Left lung (tissue), 14 donors: ENCODE measurements at places on chromosomes 1 and 21.
A peak's percentile ranks its signal among the peaks of the same experiment; 100 is the strongest.

DNA sequence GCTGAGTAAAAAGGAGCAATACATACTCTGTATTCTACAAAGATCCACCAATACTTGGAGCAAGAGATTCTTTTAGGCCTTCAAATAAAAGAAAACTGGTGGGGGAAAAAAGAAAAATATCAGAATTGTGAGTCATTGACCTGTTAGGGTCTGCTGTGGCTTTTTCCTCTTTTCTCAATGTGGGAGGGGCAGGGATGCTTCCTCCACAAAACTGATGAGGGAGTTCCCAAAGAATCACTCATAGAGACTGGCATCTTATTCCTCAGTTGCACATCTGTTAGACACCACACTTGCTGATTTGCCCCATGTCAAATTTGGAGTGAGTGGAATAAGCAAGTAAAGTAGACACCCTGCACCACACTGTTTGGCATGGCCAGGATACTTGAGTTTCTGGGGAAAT is 16.6 kb downstream of the C1orf141 start:
- no peak overlapping the region for H3K4me3 ChIP-seq
- H3K27me3 ChIP-seq, result no peaks in the 10 kb centered on the region
- H3K4me1 ChIP-seq, result no peaks in the 10 kb centered on the region
- H3K36me3 ChIP-seq, result no peaks in the 10 kb centered on the region
- H3K27ac ChIP-seq, result no peak overlapping the region
- DNase-seq, result no peak

GRCh38 chr1:59871746-59872145 is 54.8 kb downstream of the CYP2J2 start:
- DNase-seq, result no peak
- no peaks in the 10 kb centered on the region for H3K4me1 ChIP-seq
- H3K27ac ChIP-seq, result no peak overlapping the region
- no peaks in the 10 kb centered on the region for H3K36me3 ChIP-seq

DNA sequence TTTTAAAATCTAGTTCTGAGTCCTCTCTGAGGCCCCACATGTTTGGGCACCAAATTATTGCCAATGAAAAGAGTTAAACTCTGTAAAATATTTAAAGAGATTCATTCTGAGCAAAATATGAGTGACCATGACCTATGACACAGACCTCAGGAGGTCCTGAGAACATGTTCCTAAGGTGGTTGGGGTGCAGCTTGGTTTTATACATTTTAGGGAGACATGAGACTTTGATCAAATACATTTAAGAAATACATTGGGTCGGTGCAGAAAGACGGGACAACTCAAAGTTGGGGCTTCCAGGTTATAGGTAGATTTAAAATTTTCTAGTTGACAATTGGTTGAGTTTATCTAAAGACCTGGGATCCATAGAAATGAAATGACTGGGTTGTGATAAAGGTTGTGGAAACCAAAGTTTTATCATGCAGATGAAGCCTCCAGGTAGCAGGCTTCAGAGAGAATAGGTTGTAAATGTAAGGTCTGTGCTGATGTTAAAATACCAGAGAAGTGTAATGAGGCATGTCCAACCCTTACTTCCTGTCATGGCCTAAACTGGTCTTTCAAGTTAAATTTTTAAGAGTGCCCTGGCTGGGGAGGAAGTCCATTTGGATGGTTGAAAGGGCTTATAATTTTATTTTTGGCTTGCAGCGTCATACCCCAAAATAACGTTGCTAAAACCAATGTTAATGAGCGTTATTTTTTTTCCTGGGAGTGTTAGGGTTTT is 274.9 kb downstream of the NUF2 start:
- no peaks in the 10 kb centered on the region for H3K36me3 ChIP-seq
- no peaks in the 10 kb centered on the region for H3K4me1 ChIP-seq
- no peaks in the 10 kb centered on the region for H3K27me3 ChIP-seq
- H3K4me3 ChIP-seq, result no peak overlapping the region

DNA sequence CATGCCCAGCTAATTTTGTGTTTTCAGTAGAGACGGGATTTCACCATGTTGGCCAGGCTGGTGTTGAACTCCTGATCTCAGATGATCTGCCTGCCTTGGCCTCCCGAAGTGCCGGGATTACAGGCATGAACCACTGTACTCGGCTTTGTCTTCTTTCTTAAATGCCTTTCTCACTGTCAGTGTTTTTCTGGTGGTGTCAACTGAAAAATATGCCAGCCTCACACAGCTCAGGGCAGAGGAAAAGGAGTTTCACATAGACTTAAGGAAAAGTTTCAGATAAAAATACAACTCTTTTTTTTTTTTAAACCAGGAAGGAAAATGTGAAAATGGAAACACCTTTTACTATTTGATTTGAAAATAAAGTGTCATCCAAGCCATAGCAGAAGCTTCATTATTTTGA is 4.6 kb upstream of the MAB21L3 start:
- no peak overlapping the region for H3K27ac ChIP-seq
- no peak for DNase-seq
- H3K4me3 ChIP-seq, result no peak overlapping the region
- H3K4me1 ChIP-seq, result no peaks in the 10 kb centered on the region
- no peaks in the 10 kb centered on the region for H3K36me3 ChIP-seq

DNA sequence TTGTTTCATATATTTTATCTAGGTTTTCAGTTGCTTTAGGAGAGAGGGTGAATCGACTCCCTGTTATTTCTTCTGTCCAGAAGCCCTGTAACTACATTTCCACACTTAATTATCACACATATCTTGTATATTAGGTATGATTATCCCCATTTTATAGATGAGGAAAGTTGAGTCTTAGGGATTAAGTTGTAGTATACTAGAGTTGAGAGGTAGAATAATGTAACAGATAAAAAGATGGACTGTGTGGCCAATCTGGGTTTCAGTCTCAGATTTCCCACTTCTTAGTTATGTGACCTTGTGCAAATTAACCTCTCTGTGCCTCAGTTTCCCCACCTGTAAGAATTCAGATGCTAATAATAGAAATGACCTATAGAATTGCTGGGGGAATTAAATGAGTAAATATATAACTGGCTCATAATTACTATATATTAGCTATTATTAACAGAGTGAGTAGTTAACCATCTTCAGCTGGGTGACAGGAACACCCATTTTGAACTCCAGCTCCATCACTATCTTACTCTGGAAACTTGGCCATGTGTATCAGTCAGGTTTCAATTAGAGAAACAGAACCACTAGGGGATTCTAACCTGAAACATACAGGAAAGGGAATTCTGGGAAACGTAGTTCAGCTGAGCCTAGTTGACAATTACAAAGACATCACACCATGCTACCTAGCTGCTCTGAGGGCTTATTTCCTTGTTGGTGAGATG is 20.4 kb upstream of the FOXO6 start:
- no peak for DNase-seq
- no peak overlapping the region for H3K4me3 ChIP-seq
- no peaks in the 10 kb centered on the region for H3K27me3 ChIP-seq
- no peak overlapping the region for H3K27ac ChIP-seq
- no peaks in the 10 kb centered on the region for H3K36me3 ChIP-seq
- H3K4me1 ChIP-seq, result no peaks in the 10 kb centered on the region

- no peak overlapping the region for H3K4me3 ChIP-seq
- no peak for DNase-seq
- H3K27me3 ChIP-seq, result no peaks in the 10 kb centered on the region
- H3K36me3 ChIP-seq, result no peaks in the 10 kb centered on the region
These were observed 341.5 kb upstream of the ZP4 start for GRCh38 chr1:238232084-238232710.

- peaks cover 44% of the 10 kb centered on the region for H3K4me1 ChIP-seq
- no peak overlapping the region for H3K27ac ChIP-seq
- no peaks in the 10 kb centered on the region for H3K27me3 ChIP-seq
These were observed 20.7 kb downstream of the SH3BP5L start for GRCh38 chr1:248804771-248805681.

- H3K36me3 ChIP-seq, result no peaks in the 10 kb centered on the region
- H3K4me3 ChIP-seq, result no peak overlapping the region
- DNase-seq, result no peak
- H3K27me3 ChIP-seq, result no peaks in the 10 kb centered on the region
These were observed 120.1 kb downstream of the BACH1 start for GRCh38 chr21:29418813-29419212.

DNA sequence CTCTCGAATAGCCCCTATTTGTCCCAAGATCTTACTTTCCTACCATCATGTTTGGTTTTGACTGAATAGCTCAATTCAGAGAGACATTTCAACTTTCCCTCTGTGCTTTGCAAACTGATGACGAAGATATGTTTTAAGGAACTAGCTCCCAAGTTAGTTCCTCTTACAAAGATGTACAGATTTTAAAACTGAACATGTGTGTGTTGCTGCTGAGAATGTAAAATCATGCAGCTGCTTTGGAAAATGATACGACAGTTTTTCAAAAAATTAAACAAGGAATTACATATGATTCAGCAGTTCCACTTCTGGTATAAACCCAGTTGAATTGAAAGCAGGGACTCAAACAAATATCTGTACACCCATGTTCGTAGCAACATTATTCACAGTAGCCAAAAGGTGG is 33.6 kb downstream of the KIF26B start:
- no peak overlapping the region for H3K4me3 ChIP-seq
- no peaks in the 10 kb centered on the region for H3K4me1 ChIP-seq
- no peak for DNase-seq
- H3K36me3 ChIP-seq, result no peaks in the 10 kb centered on the region
- H3K27ac ChIP-seq, result no peak overlapping the region
- no peaks in the 10 kb centered on the region for H3K27me3 ChIP-seq

GRCh38 chr1:173126421-173126820 is 75.7 kb upstream of the TNFSF18 start:
- no peaks in the 10 kb centered on the region for H3K36me3 ChIP-seq
- no peaks in the 10 kb centered on the region for H3K27me3 ChIP-seq
- DNase-seq, result no peak
- H3K4me1 ChIP-seq, result peaks cover 13% of the 10 kb centered on the region
- H3K4me3 ChIP-seq, result no peak overlapping the region

DNA sequence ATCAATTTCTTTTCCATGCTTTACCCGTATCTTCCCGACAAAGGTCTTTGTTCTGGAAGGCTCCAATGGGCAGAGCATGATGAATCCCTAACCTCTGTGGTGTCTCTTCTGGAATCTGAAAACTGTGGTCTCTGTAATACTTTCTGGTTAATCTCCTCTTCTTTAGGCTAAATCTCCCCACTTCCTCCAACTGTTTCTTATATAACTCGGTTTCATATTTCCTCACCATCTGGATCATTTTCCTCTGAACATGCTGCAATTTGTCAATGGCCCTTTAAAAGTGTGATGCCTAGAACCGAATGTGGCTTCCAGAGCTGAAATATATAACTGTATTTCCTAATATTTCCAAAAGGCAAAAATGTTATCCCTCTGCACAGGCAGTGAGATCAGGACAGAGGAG is 66.1 kb downstream of the ALG14 start:
- no peak for DNase-seq
- H3K27ac ChIP-seq, result no peak overlapping the region
- H3K4me3 ChIP-seq, result no peak overlapping the region
- no peaks in the 10 kb centered on the region for H3K27me3 ChIP-seq
- H3K4me1 ChIP-seq, result peaks cover 10% of the 10 kb centered on the region

- H3K27ac ChIP-seq, result no peak overlapping the region
- no peaks in the 10 kb centered on the region for H3K27me3 ChIP-seq
- H3K4me3 ChIP-seq, result no peak overlapping the region
- DNase-seq, result no peak
These were observed 1728.3 kb downstream of the PLA2G4A start for GRCh38 chr1:188557053-188557452.

- H3K36me3 ChIP-seq, result no peaks in the 10 kb centered on the region
- H3K4me1 ChIP-seq, result peaks cover 5% of the 10 kb centered on the region
- no peak overlapping the region for H3K27ac ChIP-seq
- H3K27me3 ChIP-seq, result peaks cover 4% of the 10 kb centered on the region
- DNase-seq, result peak; percentile 84
- no peak overlapping the region for H3K4me3 ChIP-seq
These were observed 41.0 kb downstream of the MYOM3 start for GRCh38 chr1:24070821-24071393.

DNA sequence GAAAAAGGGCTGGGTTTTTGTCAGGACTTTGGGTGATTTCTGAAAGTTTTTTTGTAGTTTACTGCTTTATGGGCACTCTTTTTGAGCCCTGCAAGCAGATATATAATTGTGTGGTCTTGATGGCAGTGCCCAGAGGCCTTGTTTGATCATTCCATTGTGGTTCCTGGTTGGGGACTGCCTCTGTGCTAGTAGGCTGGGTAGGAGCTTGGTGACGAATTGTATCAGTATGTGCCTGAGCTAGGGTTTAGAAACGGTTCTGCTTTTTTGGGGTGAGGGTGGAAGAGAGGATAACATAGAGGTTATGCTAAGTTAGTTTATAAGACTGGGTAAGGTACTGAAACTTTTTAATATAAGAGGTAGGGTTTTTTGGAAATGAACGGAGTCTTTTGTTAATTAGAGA is 139.7 kb upstream of the ETV3 start:
- no peaks in the 10 kb centered on the region for H3K27me3 ChIP-seq
- H3K4me1 ChIP-seq, result no peaks in the 10 kb centered on the region
- no peak for DNase-seq
- no peak overlapping the region for H3K4me3 ChIP-seq
- no peak overlapping the region for H3K27ac ChIP-seq

DNA sequence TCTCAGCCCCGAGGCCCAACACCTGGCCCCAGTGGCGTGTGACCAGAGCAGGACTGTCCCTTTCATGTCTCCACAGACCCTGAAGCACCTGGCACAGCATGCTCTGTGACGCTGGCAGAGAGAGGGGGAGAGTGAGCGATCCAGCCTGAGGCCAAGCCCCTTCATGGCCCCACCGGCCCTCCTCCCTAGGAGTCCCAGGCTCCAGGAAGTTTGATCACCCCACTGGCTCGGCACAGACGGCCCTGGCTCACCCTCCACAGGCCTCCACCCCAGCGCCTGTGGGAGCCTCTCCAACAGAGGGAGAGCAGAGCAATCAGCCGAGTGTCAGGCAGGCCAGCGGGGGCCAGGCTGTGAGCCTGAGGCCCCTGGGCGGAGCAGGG is 11.0 kb downstream of the SH3BGRL3 start:
- no peaks in the 10 kb centered on the region for H3K36me3 ChIP-seq
- H3K4me3 ChIP-seq, result no peak overlapping the region
- H3K27ac ChIP-seq, result peak overlapping the region; percentile 98
- DNase-seq, result no peak
- H3K4me1 ChIP-seq, result no peaks in the 10 kb centered on the region

DNA sequence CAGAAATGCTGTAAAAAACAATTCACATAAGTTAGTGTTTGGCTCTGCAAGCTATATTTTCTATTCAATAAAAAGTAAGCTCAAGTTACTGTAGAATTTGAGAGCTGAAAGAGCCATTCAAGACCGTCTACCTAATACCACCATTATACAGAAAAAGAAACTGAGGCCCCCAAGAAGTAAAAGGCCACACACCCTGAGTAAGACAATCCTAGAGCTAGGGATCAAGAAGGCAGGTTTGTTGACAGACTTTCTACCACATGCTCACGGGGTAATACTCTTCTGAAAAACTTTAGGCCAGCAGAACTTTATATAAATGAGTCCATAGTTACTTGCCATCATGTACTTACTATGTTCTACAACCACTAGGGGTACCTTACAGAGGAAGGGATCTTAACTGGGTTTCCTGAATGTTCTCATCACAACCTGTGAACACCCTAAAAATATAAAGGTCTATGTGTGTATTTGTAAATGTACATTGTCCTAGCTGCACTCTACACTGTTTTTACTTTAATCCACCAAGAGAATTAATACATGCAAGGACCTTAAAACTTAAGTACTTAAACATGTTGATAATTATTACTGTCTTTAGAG is 2.7 kb downstream of the PSMG1 start:
- H3K4me1 ChIP-seq, result peaks cover 22% of the 10 kb centered on the region
- H3K4me3 ChIP-seq, result no peak overlapping the region
- no peaks in the 10 kb centered on the region for H3K27me3 ChIP-seq
- no peak overlapping the region for H3K27ac ChIP-seq
